Tibial nerve (tissue), 4 donors: ENCODE measurements at places on chromosomes 13 and 19. TPM values are rescaled to one million over a fixed set of nuclear protein-coding genes. Genes with fewer than 3 reads are reported as not detected.

The ONECUT3 gene
- not detected for total RNA-seq

The ZNF667 gene
- 6.7 TPM for total RNA-seq

DNA sequence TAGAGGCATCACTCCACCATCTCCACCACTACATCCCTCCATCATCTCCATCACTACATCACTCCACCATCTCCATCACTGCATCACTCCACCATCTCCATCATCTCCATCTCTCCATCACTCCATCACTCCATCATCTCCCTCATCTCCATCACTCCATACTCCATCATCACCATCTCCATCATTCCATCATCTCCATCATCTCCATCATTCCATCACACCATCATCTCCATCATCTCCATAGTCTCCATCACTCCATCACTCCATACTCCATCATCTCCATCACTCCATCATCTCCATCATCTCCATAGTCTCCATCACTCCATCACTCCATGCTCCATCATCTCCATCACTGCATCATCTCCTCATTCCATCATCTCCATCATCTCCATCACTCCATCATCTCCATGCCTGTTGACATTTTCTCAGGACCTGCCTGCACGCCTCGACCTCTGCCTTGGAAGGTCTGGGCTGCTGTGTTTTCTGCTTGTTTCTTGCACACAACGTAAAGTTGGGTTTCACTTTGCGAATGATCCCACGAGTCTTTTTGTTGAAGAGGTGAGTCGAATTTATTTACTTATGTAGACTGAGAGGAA is 21.2 kb upstream of the RASA3 start:
- no peak for DNase-seq

- DNase-seq = no peak
Observed at GRCh38 chr19:10344780-10345179, 5.4 kb upstream of the ICAM3 start.

DNA sequence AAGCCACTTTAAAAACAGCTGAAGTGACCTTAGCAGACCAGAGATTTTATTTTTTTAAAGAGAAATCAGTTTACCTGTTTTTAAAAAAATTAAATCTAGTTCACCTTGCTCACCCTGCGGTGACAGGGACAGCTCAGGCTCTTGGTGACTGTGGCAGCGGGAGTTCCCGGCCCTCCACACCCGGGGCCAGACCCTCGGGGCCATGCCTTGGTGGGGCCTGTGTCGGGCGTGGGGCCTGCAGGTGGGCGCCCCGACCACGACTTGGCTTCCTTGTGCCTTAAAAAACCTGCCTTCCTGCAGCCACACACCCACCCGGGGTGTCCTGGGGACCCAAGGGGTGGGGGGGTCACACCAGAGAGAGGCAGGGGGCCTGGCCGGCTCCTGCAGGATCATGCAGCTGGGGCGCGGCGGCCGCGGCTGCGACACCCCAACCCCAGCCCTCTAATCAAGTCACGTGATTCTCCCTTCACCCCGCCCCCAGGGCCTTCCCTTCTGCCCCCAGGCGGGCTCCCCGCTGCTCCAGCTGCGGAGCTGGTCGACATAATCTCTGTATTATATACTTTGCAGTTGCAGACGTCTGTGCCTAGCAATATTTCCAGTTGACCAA is 10.8 kb downstream of the PLPPR3 start:
- DNase-seq = no peak

GRCh38 chr19:57850553-57851017 is 926 bp downstream of the ZNF587 start:
- DNase-seq = no peak

DNA sequence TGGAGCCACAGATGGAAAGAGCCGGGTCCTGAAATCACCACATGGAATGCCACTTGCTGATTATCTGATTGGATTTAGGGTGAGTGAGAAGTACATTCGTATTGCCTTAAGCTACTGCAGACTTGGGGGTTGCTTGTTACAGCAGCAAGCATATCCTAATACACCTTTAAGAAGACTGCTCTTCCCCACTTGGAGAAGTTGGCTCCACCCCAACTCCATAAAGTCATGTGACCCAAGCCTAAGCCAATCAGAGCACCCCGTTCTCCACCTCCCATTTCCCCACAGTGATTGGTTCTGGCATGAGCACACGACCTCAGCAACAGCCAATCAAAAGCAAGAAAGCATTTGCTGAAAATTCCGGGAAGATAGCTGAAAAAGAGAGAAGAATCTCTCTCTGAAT is 23.1 kb downstream of the CACNA1A start:
- no peak for DNase-seq

DNA sequence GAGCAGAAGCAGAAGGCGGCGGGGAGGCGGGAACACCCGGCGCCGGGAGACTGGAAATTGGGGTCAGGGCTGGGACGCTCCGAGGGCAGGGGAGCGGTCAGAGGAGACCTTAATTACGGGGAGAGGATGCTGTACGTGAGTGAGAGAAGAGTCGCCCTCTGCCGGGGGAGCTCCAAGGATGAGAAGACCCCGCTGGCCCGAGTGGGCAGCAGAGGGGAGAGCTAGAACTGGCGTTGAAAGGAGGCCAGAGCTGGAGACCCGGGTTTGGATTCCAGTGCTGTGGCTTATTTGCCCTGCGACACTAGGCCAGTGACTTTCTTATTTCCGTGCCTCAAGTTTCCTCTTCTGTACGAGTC is 536 bp downstream of the FAM32A start:
- DNase-seq = no peak

- DNase-seq = no peak
Observed at GRCh38 chr19:615619-616018, 17.7 kb downstream of the POLRMT start.

GRCh38 chr13:110479215-110479545 is 82.3 kb downstream of the RAB20 start:
- DNase-seq = no peak

DNA sequence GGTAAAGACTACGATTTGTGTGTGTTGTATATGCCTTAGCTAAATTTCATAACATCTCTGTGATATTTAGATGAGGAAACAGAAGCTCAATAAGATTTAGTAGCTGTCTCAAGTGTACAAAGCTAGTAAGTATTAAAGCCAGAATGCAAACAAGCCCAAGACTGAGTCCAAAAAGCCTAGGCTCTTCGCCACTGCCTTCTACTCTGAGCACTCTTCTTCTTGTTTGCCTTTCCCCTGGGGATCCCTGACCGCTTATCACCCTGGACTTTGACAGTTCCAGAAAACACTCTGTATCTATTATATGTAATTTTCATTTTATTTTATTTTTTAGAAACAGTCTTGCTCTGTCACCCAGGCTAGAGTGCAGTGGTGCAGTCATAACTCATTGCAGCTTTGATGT is 5.8 kb downstream of the TM9SF2 start:
- DNase-seq = no peak

- DNase-seq = no peak
Observed at GRCh38 chr13:39047560-39047959, 9.3 kb downstream of the NHLRC3 start.

DNA sequence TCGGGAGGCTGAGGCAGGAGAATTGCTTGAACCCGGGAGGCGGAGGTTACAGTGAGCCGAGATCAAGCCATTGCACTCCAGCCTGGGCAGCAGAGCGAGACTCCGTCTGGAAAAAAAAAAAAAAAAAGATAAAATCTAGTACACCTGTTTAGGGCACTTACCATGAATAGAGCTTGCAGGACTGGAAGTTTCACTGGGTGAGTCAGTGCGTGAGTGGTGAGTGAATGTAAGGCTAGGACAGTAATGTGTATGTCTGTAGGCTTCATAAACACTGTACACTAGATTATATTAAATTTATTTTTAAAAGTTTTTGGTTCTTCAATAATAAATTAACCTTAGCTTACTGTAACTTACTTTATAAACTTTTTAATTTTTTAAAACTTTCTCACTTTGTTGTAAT is 22.9 kb downstream of the PPP5C start:
- no peak for DNase-seq

GRCh38 chr19:4906963-4907362 is 2.3 kb upstream of the UHRF1 start:
- DNase-seq = no peak
